ENCODE measurements at places on chromosomes 3 and 15. TPM values are rescaled to one million over a fixed set of nuclear protein-coding genes. Genes with fewer than 3 reads are reported as not detected.

SYNPR gene
- 0.17 TPM for total RNA-seq

GRCh38 chr15:58269455-58270414 lies 131.6 kb downstream of the AQP9 start:
- no peak for DNase-seq

DNA sequence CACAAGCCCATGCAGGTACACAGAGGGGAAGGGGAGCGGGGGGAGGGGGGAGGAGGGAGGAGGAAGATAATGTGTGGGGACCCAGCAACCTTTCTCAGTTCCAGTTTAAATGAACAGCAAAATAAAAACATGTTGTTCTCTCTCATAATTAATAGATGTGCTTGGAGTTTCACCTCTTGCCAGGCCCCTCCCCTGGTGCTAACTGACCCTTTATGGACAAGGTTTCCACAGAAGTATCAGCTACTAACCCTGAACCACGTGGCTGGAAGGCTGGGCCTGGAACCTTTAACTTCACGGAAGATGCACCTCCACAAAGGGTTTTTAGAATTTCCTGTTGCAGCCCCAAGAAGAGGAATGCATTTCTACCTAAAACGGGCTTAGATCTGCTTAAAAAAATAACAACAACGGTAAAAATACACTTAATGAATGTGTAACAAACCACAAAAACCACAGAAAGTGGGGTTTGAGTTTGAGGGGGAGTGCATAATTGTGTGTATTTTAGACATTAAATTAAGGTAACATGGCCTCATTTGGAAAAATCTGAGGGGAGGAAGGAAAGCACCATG lies 14.8 kb upstream of the SMAD3 start:
- DNase-seq, result no peak

DNA sequence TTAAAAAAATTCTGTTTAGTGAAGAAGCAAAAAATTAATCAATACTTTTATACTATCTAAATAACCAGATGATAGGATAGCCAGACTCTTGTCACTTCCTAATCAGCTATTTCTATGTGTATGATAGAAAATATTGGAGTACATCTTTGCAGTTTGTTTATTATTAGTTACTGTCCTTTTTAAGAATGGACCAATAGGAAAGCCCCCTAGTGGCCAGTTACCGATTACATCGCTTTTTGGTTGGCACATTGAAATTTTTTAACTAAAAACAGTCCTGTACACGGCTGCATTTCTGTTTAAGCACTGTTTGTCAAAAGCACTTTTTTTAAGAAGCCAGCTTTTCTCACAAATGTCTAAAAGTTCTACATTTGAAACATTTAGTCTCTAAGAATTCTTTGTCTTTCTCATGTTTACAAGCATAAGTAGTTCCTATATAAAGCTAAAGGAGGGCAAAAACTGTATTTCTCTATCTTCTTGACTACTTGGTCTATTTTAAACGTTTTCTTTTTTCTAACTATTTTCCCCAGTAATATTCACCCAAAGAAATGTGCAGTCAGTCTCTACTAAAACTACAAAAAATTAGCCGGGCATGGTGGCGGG lies 253.2 kb upstream of the LRTM1 start:
- no peak for DNase-seq

GRCh38 chr3:72050771-72051170 lies 265.8 kb upstream of the PROK2 start:
- no peak for DNase-seq

Measured in esophagus muscularis mucosa (tissue), 4 donors.